Tibial nerve (tissue), 4 donors: ENCODE measurements at places on chromosomes 4 and X. TPM values are rescaled to one million over a fixed set of nuclear protein-coding genes. Genes with fewer than 3 reads are reported as not detected.

The EDA2R gene
- total RNA-seq: 2.7 TPM

The MTNR1A gene
- total RNA-seq: not detected

The IGSF1 gene
- 17.5 TPM for total RNA-seq

The KLKB1 gene
- total RNA-seq: 1.2 TPM

The PWWP3B gene
- total RNA-seq: 18.0 TPM

The NAT8L gene
- 1.8 TPM for total RNA-seq

The RFC1 gene
- 85.9 TPM for total RNA-seq

DNA sequence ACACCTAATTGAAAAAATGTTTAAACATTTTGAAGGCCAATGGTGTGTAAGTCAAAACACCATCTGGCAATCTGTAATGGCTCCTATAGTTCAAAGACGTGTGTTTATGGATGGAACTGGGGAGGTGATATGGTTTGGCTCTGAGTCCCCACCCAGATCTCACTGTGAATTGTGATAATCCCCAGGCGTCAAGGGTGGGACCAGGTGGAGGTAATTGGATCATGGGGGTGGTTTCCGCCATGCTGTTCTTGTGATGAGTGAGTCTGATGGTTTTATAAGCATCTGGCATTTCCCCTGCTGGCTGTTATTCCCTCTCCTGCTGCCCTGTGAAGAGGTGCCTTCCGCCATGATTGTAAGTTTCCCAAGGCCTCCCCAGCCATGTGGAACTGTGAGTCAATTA lies 52.2 kb downstream of the ADRA2C start:
- H3K27me3 ChIP-seq: no peaks in the 10 kb centered on the region
- H3K4me3 ChIP-seq: no peak overlapping the region
- no peaks in the 10 kb centered on the region for H3K4me1 ChIP-seq
- DNase-seq: no peak
- H3K36me3 ChIP-seq: no peaks in the 10 kb centered on the region

DNA sequence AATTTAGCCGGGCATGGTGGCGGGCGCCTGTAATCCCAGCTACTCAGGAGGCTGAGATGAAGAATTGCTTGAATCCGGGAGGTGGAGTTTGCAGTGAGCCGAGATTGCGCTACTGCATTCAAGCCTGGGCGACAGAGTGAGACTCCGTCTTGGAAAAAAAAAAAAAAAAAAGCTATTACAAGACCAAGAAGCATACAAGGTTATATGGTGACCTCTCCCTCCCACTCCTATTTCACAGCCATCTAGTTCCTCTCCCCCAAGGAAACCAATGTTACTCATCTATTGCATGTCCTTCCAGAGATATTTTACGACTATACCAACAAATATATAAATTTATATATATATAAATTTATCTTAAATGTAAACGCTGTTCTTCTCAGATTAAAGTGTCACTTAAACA lies 3.2 kb downstream of the SLC9A7 start:
- H3K4me3 ChIP-seq: no peak overlapping the region
- H3K27ac ChIP-seq: no peak overlapping the region
- H3K27me3 ChIP-seq: no peaks in the 10 kb centered on the region
- H3K36me3 ChIP-seq: no peaks in the 10 kb centered on the region
- DNase-seq: no peak

GRCh38 chr4:113979148-113979904 lies at the start of gene ARSJ:
Gene ARSJ (minus strand): TSS chr4:113979647. CDS start chr4:113978834, 813 bp downstream.
- no peak for DNase-seq
- peaks cover 36% of the 10 kb centered on the region for H3K4me1 ChIP-seq
- H3K27ac ChIP-seq: peak within 1 kb of the TSS; percentile 68
- H3K4me3 ChIP-seq: peak within 1 kb of the TSS; percentile 51
- H3K27me3 ChIP-seq: no peaks in the 10 kb centered on the region
- no peaks in the 10 kb centered on the region for H3K36me3 ChIP-seq

DNA sequence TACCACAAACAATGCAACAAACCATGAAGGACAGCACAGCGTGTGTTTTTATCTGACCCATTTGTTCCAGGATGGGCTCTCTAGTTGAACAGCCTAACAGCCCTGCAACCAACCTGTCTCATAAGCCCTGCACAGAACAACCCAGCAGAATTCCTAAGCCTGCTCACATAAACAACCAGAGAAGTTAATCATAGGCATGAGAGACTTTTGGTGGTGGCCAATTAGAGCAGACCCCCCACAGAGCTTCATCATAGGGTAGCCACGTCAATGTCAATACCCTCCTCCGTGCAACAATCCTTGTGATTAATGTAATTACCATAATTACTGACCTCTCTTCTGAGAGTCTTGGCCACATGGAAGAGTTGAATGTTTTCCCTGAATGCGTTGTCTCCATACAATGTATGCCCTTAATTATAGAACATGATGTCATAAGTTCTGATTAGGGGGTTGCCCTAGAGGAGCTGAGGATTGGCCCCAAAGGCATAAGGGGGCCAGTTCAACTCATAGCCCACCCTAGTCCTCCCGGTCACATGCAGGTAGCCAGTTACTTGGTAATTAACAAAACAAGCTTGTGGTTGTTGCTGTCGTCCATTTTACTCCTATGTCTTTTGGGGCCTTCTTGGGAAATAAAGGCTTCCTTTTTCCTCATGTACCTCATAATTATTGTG lies 92.7 kb downstream of the SYNPO2 start:
- H3K4me1 ChIP-seq: peaks cover 7% of the 10 kb centered on the region
- no peak overlapping the region for H3K4me3 ChIP-seq
- no peak overlapping the region for H3K27ac ChIP-seq

- H3K27ac ChIP-seq: no peak overlapping the region
- H3K4me1 ChIP-seq: no peaks in the 10 kb centered on the region
- H3K36me3 ChIP-seq: no peaks in the 10 kb centered on the region
- no peaks in the 10 kb centered on the region for H3K27me3 ChIP-seq
Observed at GRCh38 chrX:12494400-12495138, 296.6 kb upstream of the PRPS2 start.

GRCh38 chr4:80963051-80963450 lies 67.5 kb upstream of the BMP3 start:
- no peak for DNase-seq
- no peaks in the 10 kb centered on the region for H3K36me3 ChIP-seq
- H3K4me1 ChIP-seq: no peaks in the 10 kb centered on the region

DNA sequence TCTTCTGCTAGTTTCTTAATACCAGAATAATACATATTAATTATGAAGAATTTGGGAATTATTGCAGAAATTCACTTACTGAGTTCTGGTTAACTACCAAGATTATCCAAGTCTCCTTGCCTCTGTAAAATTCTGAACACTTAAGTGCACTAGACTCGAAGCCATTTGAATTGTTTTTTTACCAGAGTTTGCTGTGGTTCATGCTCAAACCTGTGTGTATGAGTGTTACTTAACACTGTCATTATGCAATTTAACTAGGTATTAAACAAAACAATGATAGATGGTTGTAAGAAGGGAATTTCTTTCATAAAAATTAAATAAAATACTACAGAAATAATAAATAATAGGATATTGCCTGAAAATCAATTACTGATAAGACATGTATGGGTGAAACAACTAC lies 145.6 kb upstream of the FAT4 start:
- no peak overlapping the region for H3K4me3 ChIP-seq
- H3K27me3 ChIP-seq: no peaks in the 10 kb centered on the region
- no peak overlapping the region for H3K27ac ChIP-seq
- H3K4me1 ChIP-seq: no peaks in the 10 kb centered on the region

GRCh38 chr4:120725639-120726580 lies 196.6 kb downstream of the PRDM5 start:
- no peak for DNase-seq
- H3K27me3 ChIP-seq: no peaks in the 10 kb centered on the region
- H3K36me3 ChIP-seq: peaks cover 2% of the 10 kb centered on the region
- H3K4me1 ChIP-seq: no peaks in the 10 kb centered on the region
- no peak overlapping the region for H3K27ac ChIP-seq

DNA sequence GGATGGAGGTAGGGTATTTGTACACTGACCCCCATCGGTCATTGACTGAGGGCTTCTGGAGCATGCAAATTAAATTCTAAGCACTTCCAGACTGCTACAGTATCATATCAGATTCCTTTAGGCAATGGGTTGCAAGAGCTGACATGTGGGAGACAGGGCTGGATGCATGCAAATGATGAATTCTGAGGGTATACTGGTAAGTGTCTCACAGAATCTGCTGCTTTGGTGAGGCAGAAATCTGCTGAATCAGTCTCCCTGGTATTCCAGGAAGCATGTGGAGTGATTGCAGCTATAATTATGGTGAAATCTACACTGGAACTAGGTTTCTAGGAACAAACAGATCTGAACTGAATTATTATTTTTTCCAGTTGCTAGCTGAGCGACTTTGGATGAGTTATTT lies 684.9 kb upstream of the MAGEB2 start:
- no peaks in the 10 kb centered on the region for H3K27me3 ChIP-seq
- H3K27ac ChIP-seq: no peak overlapping the region
- no peaks in the 10 kb centered on the region for H3K4me1 ChIP-seq
- H3K36me3 ChIP-seq: no peaks in the 10 kb centered on the region
- H3K4me3 ChIP-seq: no peak overlapping the region
- DNase-seq: no peak

- no peaks in the 10 kb centered on the region for H3K4me1 ChIP-seq
- no peak for DNase-seq
- H3K27me3 ChIP-seq: no peaks in the 10 kb centered on the region
- no peak overlapping the region for H3K27ac ChIP-seq
- H3K4me3 ChIP-seq: no peak overlapping the region
Observed at GRCh38 chrX:22739276-22739675, 260.5 kb upstream of the DDX53 start.

GRCh38 chr4:21522296-21522695 lies 426.3 kb downstream of the KCNIP4 start:
- H3K27ac ChIP-seq: no peak overlapping the region
- no peak for DNase-seq
- no peak overlapping the region for H3K4me3 ChIP-seq
- no peaks in the 10 kb centered on the region for H3K36me3 ChIP-seq
- no peaks in the 10 kb centered on the region for H3K4me1 ChIP-seq

DNA sequence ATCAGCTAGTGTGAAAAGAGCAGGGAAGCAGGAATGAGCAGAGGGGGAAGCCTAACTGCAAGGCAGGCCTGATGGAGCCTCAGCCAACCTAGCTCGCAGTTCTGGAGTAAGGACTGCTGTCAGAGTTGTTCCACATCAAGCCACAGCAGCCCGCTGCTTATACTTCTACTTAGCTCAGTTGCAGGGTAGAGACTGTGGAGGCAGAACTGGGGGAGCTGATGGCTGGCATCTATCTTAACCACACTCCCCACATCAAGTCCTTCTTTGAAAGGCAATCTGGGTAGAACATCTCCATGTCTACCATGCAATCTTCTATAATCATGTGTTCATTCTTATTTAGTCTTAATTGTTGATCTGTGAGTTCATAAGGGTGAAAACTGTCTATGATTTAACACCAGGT lies 46.1 kb downstream of the DDX60 start:
- no peak overlapping the region for H3K27ac ChIP-seq
- no peaks in the 10 kb centered on the region for H3K27me3 ChIP-seq
- H3K4me3 ChIP-seq: no peak overlapping the region
- peaks cover 76% of the 10 kb centered on the region for H3K36me3 ChIP-seq

- no peak within 1 kb of the TSS for H3K4me3 ChIP-seq
- no peak within 1 kb of the TSS for H3K27ac ChIP-seq
- no peaks in the 10 kb centered on the region for H3K36me3 ChIP-seq
- DNase-seq: no peak
- no peaks in the 10 kb centered on the region for H3K27me3 ChIP-seq
- H3K4me1 ChIP-seq: no peaks in the 10 kb centered on the region
Observed at GRCh38 chrX:136647677-136648360, at the start of gene CD40LG. Gene CD40LG (plus strand): TSS chrX:136648158. CDS start chrX:136648249, 91 bp downstream.

GRCh38 chrX:38438321-38438720 lies 85.9 kb downstream of the OTC start:
- no peaks in the 10 kb centered on the region for H3K27me3 ChIP-seq
- H3K36me3 ChIP-seq: no peaks in the 10 kb centered on the region
- no peak for DNase-seq
- H3K4me3 ChIP-seq: no peak overlapping the region
- no peaks in the 10 kb centered on the region for H3K4me1 ChIP-seq
- no peak overlapping the region for H3K27ac ChIP-seq

GRCh38 chr4:4507923-4508322 lies 33.9 kb downstream of the STX18 start:
- no peaks in the 10 kb centered on the region for H3K4me1 ChIP-seq
- H3K4me3 ChIP-seq: no peak overlapping the region
- no peak overlapping the region for H3K27ac ChIP-seq
- no peaks in the 10 kb centered on the region for H3K36me3 ChIP-seq
- no peak for DNase-seq

DNA sequence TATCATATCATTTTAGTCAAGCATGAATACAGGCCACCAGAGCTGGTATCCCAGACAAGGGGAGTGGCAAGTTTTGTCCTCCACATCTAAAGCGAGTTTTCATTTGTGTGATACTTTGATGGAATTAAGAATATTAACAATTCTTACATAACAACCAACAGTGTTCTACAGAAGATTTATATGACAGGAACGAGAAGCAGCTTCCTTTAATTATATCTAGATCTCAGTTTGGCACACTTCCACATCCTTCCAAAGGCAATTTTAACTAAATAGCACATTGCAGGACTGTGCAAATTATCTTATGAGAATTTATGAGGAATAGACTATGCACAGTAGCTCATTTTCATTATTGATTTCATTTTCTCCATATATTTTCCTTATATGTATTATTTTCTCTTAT lies 121.2 kb upstream of the GUCY1A1 start:
- no peak overlapping the region for H3K4me3 ChIP-seq
- H3K27me3 ChIP-seq: no peaks in the 10 kb centered on the region
- no peak overlapping the region for H3K27ac ChIP-seq
- no peak for DNase-seq

GRCh38 chr4:87118421-87118820 lies 102.0 kb downstream of the KLHL8 start:
- no peak overlapping the region for H3K4me3 ChIP-seq
- H3K27me3 ChIP-seq: no peaks in the 10 kb centered on the region
- H3K36me3 ChIP-seq: peaks cover 65% of the 10 kb centered on the region
- peaks cover 13% of the 10 kb centered on the region for H3K4me1 ChIP-seq
- no peak for DNase-seq

GRCh38 chrX:38220415-38221390 lies at the start of gene SRPX:
Gene SRPX (minus strand): TSS chrX:38220871. CDS start chrX:38220792, 79 bp downstream.
- H3K27me3 ChIP-seq: no peaks in the 10 kb centered on the region
- peak within 1 kb of the TSS; percentile 32 for H3K4me3 ChIP-seq
- DNase-seq: no peak
- no peaks in the 10 kb centered on the region for H3K4me1 ChIP-seq
- H3K36me3 ChIP-seq: no peaks in the 10 kb centered on the region
- H3K27ac ChIP-seq: no peak within 1 kb of the TSS

DNA sequence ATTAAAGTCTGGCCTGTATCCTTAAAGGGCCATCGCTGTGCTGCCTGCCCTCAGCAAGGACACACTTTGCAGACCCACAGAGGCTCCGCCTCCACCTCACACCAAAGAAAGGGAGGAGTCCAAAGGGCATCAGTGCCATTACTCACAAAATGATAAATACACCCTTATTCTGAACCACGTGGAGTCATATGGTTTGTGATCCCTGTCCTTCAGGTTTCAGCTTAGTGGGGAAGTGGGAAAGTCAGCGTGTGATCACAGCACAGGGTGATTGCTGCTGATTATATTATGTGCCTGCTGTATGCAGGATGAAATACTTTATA lies 35.9 kb upstream of the MSANTD1 start:
- H3K27ac ChIP-seq: no peak overlapping the region
- no peak for DNase-seq
- no peak overlapping the region for H3K4me3 ChIP-seq
- peaks cover 37% of the 10 kb centered on the region for H3K36me3 ChIP-seq
- no peaks in the 10 kb centered on the region for H3K4me1 ChIP-seq
